Activated CD4-positive, alpha-beta T cell treated with anti-CD3 and anti-CD28 coated beads for 24 hours (primary cell): ENCODE measurements at places on chromosomes 16 and 17.
A peak's percentile ranks its signal among the peaks of the same experiment; 100 is the strongest.

GRCh38 chr16:51244887-51245657, 94.0 kb upstream of the SALL1 start:
- DNase-seq: no peak

DNA sequence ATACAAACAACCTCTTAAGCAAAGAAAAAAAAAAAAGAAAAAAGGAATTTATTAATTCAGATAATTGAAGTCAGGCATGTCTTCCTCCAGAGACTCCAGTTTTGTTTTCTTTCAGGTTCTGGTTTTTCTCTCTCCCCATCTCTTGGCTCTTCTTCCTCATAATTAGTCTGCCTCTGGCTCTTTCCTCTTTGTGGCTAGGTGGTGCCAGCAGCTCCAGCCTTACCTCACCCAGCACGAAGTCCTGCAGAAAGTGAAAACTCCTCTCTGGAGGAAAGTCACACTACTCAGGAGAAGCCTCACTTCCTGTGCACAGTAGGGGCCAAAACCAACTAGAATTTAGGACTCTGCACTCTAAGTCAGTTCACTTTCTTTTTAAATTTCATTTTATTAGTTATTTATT, 10.3 kb upstream of the NFAT5 start:
- DNase-seq: no peak

GRCh38 chr17:43309505-43310332, 75.9 kb upstream of the RNU2-1 start:
- DNase-seq: no peak

DNA sequence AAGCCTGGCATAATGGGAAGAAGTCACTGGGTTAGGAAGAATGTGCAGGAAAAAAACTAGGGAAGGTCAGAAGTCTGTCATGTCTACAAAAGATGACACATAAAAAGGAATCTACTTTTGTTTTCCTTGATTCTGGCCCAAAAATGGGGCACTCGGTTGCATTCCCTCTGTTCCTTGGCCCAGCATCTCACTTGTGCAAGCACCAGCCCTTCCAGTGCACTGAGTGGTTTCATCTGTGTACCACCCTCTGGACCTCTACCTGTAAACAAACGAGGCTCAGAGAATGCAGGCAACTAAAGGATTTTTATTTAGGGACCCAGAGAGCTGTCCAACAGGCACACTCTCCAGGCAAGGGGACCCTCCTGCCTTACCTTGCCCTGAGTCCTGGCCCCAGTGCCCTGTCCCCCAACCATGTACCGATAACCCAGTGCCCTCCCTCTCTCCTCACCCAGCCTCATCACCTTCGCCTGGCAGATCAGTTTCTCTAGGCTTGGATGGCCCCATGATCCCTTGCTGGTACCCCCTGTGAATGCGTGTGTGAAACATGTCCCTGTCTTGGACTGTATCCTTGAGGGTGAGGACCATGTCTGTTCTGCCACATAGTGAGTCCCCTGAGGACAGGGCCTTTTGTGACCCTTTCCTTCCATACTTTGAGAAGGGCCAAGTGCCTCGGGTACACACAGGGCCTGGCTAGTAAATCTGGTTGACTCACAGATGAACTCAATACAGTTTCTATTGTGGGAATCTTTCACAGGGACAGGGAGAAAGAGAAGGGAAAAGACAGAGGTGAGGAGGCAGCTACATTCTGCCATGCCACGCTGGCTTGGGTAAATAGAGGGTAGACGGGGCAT, 13.3 kb downstream of the NXPH3 start:
- DNase-seq: no peak

- peak; percentile 56 for DNase-seq
Measured at GRCh38 chr16:1102921-1103635, 7.0 kb upstream of the C1QTNF8 start.

GRCh38 chr16:88635671-88636319, 2.6 kb upstream of the IL17C start:
- DNase-seq: no peak

- no peak for DNase-seq
Measured at GRCh38 chr17:36697903-36698530, 96.6 kb downstream of the MRM1 start.

- no peak for DNase-seq
Measured at GRCh38 chr17:3946711-3947235, 17.5 kb downstream of the ATP2A3 start.

DNA sequence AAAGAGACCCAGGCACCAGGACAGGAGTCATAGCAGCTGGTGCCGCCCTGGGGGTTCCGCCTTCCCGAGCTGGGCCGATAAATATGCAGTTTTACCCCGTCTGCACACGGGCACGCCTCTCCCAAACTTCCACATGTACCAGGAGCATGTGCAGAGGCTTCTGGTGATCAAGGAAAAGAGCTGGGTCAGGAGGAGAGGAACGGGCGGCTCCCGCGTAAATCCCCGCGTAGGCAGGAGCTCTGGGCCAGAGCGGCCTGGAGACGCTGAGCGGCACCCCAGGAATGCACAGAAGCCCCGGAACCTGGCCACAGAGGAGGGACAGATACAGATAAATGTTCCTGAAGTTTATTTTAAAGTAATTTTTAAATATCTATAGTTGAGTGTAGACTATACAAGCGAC, 46.6 kb upstream of the METRNL start:
- no peak for DNase-seq

- no peak for DNase-seq
Measured at GRCh38 chr16:77663711-77664110, 58.6 kb upstream of the NUDT7 start.

DNA sequence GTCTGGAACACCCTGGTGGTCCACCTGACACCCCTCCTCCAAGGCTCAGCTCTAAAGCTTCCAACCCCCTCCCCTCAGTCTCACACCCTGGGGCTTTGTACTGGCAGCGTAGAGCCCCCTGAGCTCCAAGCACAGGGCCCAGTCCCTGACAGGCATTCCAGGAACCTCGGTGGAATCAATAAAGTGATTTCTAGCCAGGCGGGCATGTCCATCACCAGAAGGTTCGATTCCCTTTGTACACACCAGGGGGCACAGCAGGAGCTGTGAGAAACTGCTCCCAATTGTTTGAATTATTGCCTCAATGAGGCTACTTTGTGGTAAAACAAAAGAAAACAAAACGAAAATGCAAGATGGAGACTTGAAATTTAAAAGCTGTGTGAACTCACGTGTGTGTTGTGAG, 51.8 kb downstream of the SMPD3 start:
- DNase-seq: peak; percentile 19

GRCh38 chr16:85312642-85313525, 200.6 kb upstream of the CIBAR2 start:
- DNase-seq: no peak

DNA sequence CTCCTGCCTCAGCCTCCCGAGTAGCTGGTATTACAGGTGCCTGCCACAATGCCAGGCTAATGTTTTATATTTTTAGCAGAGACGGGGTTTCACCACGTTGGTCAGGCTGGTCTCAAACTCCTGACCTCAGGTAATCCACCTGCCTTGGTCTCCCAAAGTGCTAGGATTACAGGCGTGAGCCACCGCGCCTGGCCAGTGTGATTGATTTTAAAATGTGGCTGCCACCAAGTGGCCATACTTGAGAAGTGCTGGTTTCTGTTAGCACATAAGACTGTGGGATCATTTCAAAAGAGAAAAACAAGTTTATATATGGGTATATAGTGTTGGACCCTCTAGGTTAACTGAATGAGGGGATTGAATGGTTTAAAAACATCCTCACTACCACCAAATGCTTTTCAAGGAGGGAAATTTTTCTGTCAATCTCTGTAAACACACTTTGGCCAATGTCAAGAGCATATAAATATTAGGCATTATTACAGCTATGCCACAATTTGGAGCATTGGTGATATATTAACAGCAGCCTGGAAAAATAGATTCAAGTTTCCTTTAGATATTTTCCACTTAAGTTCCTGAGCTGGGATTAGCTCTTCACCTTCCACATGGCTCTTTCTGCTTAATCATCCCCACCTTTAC, 13.5 kb upstream of the DHRS13 start:
- DNase-seq: peak; percentile 19

DNA sequence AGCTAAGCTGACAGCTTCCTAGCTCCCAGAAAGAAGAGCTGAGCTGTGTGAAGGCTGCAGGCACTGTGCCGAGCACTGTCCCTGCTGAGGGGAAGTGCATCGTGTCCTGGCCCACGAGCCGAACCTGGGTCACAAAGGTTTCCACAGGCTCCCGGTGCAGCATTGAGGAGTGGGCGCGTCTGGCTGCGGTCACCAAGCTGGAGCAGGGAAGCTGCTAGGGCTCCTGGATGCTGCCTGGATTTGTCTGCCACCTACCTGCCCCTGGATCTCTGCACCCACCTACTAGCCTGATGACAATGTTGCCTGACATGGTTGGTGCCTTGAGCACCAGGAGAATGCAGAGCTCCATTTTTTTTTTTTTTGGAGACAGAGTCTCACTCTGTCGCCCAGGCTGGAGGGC, 6.5 kb upstream of the SRRM2 start:
- DNase-seq: no peak

DNA sequence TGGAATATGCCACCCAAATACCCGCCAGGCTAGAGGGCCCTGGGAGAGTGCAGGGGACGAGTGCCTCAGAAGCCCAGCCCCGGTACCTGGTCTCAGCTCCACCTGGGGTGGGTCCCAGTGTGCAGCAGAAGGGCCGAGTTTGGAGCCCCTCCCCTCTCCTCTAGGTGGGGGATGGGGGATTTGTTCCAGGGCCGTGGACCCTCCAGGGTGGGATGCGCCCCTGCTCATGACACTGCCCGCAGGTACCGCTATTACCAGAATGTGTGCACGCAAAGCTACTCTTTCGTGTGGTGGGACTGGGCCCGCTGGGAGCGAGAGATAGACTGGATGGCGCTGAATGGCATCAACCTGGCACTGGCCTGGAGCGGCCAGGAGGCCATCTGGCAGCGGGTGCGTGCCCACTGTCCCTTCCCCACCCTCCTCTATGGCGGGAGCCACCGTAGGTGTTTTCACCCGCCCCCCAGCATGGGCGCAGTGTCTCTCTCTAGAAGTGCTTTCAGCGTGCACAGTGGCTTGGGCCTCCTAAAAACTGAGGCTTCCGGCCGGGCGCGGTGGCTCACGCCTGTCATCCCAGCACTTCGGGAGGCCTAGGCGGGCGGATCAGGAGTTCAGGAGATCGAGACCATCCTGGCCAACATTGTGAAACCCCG, 1.2 kb downstream of the NAGLU start:
- DNase-seq: no peak

DNA sequence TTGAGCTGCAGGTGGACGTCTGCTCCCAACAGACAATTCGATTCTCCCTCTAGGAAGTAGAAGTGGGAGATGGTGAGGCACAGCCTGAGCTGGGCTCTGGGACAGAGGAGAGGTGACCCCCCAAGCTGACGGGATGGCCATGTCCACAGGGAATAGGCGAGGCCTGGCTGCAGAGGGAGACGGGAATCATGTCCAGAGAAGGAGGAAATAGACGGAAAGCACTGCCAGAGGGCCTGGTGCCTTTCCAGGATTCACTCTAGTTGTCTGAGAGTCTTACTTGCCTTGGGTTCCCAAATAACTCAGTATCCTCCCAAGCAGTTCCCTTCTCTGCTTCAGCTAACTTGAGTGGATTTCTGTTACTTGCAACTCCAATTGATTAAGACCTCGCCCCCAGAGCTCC, 4.3 kb upstream of the CRISPLD2 start:
- DNase-seq: no peak

DNA sequence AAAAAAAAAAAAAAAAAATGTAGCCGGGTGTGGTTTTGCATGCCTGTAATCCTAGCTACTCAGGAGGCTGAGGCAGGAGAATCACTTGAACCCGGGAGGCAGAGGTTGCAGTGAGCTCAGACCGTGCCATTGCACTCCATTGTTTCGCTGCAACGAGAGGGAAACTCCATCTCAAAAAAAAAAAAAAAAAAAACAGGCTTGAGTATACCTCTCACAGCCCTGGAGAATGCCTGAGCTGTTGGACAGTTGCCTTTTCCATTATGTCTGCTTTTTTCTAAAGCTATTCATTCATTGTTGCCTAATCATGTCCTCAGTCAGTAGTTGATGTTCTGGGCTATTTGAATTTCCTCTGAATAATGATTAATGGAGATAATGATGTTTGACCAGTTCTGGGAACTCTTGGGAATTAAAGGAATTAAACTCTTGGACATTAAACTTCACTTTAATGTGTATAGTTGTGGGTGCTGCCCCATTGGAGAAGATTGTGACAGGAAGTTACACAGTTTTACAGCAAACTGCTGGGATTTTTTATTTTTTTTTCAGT, 11.8 kb downstream of the HMOX2 start:
- no peak for DNase-seq

GRCh38 chr17:7703584-7704479, 1.2 kb upstream of the EFNB3 start:
- DNase-seq: no peak

- no peak for DNase-seq
Measured at GRCh38 chr16:53043986-53044601, 8.6 kb downstream of the CHD9NB start.

- DNase-seq: no peak
Measured at GRCh38 chr17:29154516-29155226, 25.5 kb downstream of the MYO18A start.

DNA sequence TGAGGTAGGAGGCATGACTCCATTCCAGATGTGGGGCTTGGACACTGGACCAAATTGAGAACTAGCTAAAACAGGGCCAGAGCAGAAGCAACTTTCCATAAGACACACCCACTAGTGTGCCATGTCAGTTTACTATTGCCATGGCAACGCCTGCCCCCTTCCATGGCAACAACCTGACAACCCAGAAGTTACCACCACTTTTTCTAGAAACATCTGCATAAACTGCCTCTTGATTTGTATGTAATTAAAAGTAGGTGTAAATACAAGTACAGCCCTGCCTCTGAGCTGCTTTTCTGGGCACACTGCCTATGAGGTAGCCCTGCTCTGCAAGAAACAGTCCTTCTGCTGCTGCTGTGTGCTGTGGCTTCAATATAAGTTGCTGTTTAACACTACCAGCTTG, 19.5 kb upstream of the SCNN1B start:
- no peak for DNase-seq

DNA sequence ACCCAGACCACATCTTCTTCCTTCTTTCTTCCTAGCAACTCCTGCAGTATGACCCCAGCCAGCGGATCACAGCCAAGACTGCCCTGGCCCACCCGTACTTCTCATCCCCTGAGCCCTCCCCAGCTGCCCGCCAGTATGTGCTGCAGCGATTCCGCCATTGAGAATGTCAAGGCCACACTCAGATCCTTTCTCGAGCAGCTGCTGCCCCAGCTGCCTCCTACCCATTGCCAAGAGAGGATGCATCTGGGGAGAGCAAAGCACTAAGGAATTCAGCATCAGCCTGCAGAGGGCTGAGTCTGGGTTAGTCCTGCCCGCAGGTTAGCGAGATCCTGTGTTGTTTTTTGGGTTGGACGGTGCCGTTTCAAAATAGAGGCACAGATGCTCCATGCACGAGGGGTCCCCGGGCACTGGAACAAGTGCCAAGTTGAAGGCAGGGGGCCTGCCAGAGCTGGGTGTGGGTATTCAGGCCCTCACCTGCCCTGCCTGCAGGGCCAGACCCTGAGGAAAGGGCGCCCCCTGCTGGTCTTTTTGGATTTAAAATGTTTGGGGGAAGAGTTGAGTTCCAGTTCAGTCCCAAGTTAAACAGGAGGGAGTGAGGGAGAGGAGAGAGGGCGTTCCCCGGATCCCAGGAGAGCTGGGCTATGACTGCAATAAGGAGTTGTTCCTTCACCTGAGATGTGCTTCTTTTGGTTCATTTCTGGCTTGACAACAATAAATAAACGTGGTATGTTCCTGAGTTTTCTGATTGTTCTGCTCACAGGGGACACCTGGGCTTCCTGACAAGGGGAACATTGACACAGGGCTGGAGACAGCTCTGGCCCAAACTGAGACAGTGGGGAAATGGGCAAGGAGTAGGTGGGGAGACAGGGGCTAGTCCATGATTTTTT, 4.9 kb downstream of the CDK3 start:
- DNase-seq: peak; percentile 85
